Hematopoietic multipotent progenitor cell treated with erythropoietin and hydrocortisone succinate and interleukin-3 and kit ligand, for 17 days (in vitro differentiated cells): ENCODE measurements at places on chromosomes 5 and 9.

GRCh38 chr9:132647355-132647754 is 22.4 kb downstream of the DDX31 start:
- DNase-seq = no peak

GRCh38 chr5:45793638-45794532 is 97.7 kb upstream of the HCN1 start:
- no peak for DNase-seq

- DNase-seq = no peak
Measured at GRCh38 chr9:22131817-22132216, 122.7 kb upstream of the CDKN2B start.

- DNase-seq = no peak
Measured at GRCh38 chr9:100641166-100641565, 63.3 kb downstream of the CAVIN4 start.

- no peak for DNase-seq
Measured at GRCh38 chr5:122385808-122386207, 73.8 kb downstream of the SNCAIP start.

DNA sequence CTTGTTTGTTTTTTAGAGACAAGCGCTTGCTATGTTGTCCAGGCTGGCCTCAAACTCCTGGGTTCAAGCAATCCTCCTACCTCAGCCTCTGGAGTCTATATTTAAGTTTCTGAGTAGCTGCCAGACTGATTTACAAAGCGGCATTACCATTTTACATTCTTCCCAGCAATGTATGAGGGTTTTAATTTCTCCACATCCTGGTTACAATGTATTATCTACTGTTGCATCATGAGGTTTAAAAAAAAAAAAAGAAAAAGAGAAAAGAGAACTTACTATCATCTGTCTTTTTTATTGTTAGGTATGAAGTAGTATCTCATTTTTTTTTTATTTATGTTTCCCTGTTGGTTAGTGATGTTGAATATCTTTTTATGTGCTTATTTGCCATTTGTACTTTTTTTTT is 18.9 kb upstream of the CLINT1 start:
- no peak for DNase-seq

GRCh38 chr5:134944630-134945029 is 23.1 kb upstream of the CATSPER3 start:
- no peak for DNase-seq

DNA sequence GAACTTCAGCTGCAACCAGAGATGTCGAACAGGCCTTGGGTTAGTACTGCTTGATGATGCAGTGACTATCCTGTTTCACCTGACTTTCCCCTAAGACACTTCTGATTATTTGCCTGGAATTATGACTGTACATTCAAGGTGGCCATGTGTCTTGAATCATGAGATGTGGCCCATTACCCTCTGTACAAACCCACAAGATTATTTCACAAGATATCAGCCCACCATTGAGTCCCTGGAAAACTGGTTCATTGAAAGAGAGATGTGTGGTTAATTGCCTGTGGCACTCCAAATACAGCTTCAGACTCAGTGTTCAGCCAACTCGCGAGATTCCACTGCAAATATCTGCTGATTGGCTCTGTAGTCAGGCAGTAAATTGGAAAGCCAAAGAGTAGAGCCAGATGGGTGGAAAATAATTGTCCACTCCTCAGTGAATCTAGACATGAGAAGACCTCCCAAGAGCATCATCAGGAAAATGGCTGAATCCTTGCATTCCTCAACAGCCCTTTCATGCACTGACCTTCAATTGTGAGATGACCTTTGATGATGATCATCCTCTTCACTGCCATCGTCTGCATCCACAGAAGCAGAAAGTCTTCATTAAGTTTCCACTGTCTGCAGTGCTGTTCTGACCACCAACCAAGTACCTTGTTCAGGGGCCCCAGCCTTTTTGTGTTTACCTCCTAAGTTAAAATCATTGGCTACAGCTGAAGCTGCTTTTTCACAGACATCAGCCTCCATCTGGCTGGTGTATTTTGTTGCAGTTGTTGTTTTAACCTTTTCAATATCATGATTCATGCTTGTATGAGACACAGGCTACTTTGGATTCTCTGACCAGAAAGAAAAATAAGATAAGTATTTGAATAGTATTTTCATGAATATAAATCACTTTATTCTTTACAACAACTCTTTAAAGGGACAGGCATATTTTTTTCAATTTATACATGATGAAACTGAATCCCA is 75.2 kb downstream of the ESM1 start:
- DNase-seq = no peak

GRCh38 chr9:108885643-108886348 is 23.7 kb downstream of the ACTL7A start:
- DNase-seq = peak; percentile 55

DNA sequence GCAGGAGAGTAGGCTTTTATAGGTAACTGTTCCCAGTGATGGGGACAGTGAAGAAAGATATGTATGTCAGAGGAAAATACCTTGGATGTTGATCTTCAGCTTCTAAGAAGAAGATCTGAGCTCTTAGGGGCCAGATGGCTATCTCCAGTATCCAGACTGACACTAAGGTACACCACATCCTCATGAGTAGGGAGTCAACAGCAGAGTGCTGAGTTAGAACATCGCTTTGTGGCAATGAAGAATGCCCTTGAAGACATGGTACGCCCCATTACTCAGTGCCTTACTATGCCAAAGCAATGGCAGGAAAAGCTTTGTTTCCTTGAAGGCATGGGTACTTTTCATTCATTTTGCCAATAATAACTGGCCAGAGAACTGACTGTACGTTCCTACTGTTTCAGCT is 263.7 kb downstream of the CEMIP2 start:
- no peak for DNase-seq

- peak; percentile 87 for DNase-seq
Measured at GRCh38 chr9:128863647-128864046, 18.1 kb downstream of the KYAT1 start.

- DNase-seq = no peak
Measured at GRCh38 chr9:78507037-78507436, 210.1 kb downstream of the PSAT1 start.

- no peak for DNase-seq
Measured at GRCh38 chr9:26329974-26330373, 562.6 kb downstream of the CAAP1 start.

DNA sequence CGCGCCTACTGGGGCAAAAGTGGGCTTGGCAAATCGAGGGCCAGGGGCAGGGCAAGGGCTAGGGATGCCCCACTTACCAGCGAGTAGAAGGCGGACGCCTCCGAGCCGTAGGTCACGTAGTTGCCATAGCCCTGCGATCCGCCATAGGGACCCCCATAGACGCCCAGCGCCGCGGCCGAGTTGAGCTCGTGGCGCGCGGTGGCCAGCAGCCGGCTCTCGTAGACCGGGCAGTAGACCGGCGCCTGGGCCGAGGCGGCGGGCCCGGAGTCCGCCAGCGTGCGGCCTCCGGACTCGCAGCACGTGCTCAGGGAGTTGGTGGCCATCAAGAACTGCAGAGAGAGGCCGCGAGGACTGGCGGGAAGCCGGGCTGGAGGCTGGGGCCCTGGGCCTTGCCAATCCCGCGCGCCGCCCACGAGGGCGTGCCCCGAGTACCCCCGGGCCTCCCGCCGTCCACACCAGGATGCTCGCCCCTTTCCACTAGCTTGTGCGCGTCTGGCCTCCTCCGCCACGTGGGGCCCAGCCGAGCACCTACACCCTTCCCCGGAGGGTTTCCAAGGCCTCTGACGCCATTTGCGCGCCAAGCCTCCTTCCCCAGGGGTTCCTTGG is 891 bp downstream of the IRX4 start:
- DNase-seq = no peak

DNA sequence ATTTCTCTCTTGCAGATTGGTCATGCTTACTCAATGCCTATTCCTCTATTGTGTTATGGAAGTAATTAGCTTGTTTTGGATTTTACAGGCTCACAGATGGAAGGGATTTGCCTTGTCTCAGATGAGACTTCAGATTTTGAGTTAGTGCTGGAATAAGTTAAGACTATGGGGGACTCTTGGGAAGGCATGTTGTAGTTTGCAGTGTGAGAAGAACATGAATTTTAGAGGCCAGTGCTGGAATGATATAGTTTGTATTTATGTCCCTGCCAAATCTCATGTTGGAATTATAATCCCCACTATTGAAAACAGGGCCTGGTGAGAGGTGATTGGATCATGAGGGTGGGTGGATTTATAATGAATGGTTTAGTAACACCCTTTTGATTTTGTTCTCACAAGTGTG is 6.1 kb upstream of the TUSC1 start:
- no peak for DNase-seq

DNA sequence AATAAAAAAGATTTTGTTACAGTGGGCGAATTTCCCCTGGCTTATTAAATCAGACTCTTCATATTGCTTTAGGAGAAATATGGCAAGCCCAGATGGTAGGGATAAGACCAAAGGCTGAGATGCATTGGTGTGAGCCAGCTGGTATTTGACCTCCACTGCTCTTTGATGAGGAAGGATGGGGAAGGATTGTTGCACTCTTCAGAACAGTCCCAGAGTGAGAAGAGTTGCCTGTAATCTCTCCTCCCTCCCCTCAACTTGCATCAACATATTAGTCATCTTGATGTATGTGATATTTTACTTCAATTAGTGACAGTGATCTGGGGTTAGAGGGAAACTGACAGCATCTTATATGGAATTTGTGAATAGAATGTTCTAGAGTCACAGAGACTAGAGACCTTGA is 136.6 kb downstream of the ADAMTS12 start:
- DNase-seq = no peak

GRCh38 chr9:134922066-134922931 is 4.6 kb upstream of the FCN1 start:
- no peak for DNase-seq

- no peak for DNase-seq
Measured at GRCh38 chr5:106510321-106510720, 1160.4 kb downstream of the EFNA5 start.

- no peak for DNase-seq
Measured at GRCh38 chr9:130301483-130302286, 36.1 kb downstream of the HMCN2 start.

GRCh38 chr5:33685873-33686755 is 205.7 kb downstream of the ADAMTS12 start:
- no peak for DNase-seq

- no peak for DNase-seq
Measured at GRCh38 chr9:76257311-76257710, 136.9 kb downstream of the RFK start.

GRCh38 chr9:135126451-135127187 is 39.2 kb downstream of the OLFM1 start:
- no peak for DNase-seq

- DNase-seq = no peak
Measured at GRCh38 chr5:28390341-28390740, 1352.0 kb upstream of the CDH9 start.

GRCh38 chr5:31066655-31067328 is 126.7 kb upstream of the CDH6 start:
- DNase-seq = no peak

DNA sequence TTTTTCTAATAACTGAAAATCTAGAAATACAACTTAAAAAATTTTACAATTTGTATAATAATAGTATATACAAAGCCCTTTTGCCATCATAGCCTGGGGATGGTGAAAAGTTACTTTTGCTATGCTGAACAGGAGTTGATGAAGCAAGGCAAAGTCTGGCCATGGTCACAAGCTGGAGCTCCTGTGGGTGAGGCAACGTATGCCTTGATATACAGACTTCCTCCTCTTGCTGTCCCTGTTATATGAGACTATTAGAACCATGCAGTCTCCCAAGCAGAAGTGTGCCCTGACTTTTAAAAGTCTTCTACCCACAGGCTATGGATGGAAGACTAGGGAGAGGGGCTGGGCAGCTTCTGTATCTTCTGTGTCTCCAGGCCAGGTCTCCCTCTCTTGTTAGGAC is 15.7 kb downstream of the FAM151B start:
- no peak for DNase-seq

- no peak for DNase-seq
Measured at GRCh38 chr5:73985145-73985544, 359.1 kb downstream of the ARHGEF28 start.

GRCh38 chr9:38334234-38334633 is 58.3 kb upstream of the ALDH1B1 start:
- DNase-seq = no peak

GRCh38 chr5:133944263-133945185 is 23.9 kb downstream of the C5orf15 start:
- DNase-seq = peak; percentile 86

DNA sequence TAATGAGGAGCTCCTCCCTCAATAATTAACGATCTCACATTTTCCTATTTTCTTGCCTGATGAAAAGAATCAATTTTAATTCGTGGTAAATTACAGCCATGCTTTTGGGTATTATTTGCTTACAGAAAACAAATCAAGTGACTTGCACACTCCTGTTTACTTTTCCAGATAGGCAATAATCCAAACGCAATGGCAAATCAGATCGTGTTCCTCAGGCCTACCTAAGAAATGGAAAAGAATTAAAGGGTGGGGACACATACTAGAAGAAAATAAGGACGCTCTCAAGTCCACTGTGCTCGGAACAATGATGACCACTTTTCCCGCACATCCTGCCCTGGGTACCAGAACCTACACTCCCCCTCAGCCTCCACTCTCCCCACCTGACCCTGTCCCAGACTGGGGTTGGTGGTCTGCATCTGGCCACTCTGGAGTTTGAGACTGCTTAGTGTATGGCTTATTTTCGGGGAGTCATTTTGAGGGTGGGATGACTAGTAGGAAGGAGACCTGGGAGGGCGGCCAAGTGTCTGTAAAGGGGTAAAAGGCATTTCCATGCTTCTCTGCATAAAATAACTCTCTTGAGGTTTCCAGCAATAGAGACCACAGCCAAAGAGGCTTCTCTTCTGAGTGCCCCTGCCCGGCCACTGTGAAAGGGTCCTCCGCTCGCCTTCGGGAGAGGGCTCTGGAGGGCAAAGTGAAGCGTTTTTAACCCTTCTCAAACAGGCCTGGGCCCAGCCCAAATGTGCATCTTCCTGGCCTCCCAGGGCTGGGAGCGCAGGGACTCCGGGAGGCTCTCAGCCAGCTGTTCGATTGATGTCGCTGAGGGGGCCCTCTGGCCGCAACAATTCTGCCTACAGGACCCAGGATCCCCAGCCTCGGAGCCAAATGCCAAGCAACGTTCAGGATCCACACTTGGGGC is 4.5 kb upstream of the OTP start:
- DNase-seq = no peak

- DNase-seq = no peak
Measured at GRCh38 chr5:32790411-32790951, 79.4 kb downstream of the NPR3 start.

GRCh38 chr9:133741716-133742115 is 3.6 kb upstream of the SARDH start:
- DNase-seq = no peak

DNA sequence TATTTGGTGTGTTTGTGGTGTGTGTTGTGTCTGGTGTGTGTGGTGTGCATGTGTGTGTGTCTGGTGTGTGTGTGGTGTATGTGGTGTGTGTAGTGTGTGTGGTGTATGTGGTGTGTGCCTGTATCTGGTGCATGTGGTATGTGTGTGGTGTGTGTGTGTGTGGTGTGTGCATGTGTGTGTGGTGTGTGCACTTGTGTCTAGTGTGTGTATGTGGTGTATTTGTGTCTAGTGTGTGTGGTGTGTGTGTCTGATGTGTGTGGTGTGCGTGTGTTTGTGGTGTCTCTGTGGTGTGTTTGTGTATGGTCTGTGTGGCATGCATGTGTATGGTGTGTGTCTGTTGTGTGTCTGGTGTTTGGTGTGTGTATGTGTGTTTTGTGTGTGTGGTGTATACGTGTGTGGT is 71.1 kb downstream of the CACNA1B start:
- DNase-seq = no peak

- DNase-seq = no peak
Measured at GRCh38 chr9:16879416-16879815, 8.9 kb upstream of the BNC2 start.

GRCh38 chr5:73663860-73664240 is 37.9 kb downstream of the ARHGEF28 start:
- DNase-seq = no peak
